GM23248 (cell line): ENCODE measurements at places on chromosomes 6 and 20.
A peak's percentile ranks its signal among the peaks of the same experiment; 100 is the strongest.

DNA sequence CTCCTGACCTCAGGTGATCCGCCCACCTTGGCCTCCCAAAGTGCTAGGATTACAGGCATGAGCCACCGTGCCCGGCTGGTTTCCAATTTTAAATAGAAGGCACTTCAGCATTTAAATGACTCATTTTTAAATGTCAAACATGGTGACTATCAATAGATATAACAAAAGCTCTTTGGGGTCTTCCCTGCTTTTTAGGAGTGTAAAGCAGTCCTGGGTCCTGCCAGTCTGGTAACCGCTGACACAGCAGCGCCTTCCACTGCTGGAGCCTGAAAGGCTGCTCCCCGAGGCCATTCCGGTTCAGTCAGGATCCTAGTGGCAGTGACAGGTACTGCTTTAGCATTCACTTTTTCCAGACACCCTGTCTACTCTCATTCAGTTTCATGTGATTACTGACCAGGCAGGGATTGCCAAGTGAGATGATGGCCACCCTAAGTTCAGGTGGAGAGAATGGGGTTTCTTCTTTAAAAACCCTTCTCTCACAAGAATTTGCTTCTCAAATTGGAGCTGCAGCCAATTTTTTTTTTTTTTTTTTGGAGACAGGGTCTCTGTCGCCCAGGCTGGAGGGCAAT is 5.1 kb downstream of the DIDO1 start:
- DNase-seq, result peak; percentile 85

DNA sequence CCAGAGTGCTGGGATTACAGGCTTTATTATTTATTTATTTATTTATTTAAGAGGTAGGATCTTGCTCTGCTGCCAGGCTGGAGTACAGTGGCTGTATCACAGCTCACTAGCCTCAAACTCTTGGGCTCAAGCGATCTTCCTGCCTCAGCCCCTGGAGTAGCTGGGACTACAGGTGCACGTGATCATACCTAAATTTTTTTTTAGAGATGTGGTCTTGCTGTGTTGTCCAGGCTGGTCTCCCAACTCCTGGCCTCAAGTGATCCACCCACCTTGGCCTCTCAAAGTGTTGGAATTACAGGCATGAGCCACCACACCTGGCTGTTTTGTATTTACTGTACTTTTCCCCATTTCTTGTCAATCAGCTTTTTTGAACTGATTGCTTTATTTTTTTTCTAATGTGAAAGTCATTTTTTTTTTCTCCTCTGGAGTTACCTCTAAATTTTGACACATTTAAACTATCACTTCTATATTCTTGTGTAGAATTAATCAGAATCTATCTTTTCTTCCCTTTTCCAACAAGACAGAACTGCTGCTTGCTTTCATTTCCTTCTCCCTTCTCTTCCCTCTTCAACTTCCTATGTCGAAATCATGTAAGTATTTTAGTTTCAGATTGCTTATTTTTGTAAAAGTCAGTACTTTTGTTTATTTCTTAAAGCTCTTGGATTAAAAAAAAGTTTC is 12.0 kb downstream of the PANK2 start:
- peak; percentile 45 for DNase-seq

- DNase-seq, result no peak
Measured at GRCh38 chr20:46638134-46638897, 12.9 kb downstream of the SLC13A3 start.

DNA sequence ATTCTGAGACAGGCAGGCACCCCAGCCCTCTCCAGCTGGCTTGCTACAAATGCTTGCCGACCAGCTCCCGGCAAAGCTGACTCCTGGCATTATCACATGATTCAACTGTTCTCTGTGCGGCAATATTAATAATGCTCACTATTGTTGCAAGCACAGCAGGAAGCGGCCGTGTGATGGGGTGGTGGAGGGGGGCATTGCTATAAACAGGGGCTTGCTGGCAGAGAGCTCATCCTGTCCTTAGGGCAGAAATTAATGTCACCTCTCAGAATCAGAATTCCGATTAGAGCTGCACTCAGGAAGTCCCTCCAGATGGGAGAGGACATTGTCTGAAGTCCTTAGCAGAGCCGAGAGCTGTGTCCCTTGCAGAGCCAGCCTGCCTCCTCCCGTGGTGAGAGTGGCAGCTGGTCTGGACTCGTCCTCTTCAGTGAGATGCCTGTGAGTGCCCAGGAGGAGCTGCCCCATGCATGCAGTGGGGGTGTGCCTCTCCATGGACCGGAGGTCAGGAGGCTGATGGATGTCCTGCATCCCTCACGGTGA is 162.5 kb downstream of the CDH4 start:
- no peak for DNase-seq

DNA sequence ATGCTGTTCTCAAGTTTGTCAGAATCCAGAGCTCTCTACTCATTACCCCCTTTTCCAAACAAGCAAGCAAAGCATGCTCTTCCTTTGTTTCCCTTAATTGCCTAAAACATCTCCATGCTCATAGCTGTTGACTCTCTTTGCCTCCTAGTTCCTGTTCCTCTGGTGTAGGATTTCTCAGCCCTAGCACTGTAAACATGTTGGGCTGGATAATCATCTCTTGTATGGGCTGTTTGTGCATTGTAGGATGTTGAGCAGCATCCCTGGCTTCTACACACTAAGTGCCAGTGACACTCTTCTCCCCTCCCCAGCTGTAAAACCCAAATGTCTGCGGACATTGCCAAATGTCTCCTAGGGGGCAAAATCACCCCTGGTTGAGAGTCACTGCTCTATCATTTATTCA is 14.0 kb downstream of the PPARD start:
- no peak for DNase-seq

DNA sequence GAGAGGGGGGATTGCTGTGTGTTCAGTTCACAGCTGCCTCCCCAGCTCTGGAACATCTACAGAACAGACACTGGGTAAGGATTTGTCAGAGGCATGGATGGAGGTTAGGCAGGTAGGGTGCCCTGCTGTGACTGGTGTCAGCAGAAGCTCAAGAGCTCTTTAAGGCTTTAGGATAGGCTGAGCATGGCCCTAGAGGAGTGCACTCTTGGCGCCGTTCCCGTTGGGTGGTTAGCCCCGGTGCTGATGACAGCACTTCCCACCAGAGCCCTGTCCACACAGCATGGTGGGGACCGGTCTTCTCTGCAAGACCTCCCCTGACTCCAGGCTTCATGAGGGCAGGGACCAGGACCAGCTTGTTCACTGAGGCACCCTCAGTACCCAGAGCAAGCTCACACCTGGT is 262.0 kb downstream of the BMP7 start:
- no peak for DNase-seq
